Activated effector memory CD4-positive, alpha-beta T cell treated with Interleukin-2 at 50 U/mL for 16 hours (primary cell): ENCODE measurements at places on chromosomes 7 and 10.

GRCh38 chr7:106553446-106553836, 107.5 kb downstream of the CCDC71L start:
- no peak for DNase-seq

DNA sequence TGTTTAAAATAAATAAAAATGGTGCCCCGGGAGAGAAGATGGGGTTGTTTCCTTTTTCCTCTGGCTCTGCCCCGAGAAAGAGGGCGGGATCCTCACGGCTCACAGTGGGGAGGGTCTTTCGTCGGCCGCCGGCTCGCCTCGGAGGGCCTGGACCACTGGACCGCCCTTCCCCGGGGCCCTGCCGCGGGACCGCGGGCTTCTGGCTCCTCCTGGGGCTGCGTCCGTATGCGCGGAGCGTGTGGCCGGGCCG, 3.5 kb upstream of the IGF2BP3 start:
- DNase-seq: no peak

DNA sequence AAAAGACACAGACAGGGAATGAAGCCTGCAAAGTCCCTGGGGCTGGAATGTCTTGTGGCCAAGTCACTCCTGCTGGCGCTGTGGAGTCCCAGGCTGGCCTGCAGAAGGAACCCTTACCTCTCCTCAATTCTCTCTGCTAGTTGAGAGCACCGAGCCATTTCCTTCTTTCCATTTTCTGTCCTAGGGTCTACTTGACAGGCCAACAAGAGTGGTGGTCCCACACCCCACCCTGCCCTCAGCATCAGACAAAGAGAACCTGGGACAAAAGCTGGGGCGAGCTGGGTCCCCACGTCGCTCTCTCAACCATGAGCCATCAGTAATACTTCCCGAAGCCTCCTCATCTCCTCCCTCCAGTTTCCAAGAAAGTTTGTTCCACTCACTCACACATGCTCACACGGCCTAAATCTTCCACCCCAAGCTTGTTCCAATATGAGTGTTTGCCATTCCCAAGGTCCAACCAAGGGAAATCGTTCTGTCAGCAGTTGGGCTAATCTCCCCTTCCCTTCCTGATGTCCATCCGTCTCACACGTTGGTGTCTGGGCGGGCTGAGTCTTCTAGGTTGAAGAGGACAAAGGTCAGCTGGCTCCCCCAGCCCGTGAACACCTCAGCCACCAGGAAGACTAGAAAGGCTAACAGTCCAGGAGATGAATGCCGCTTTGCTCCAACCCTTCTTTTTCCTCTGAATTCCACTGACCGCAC, 44.3 kb downstream of the CLEC2L start:
- no peak for DNase-seq

- no peak for DNase-seq
Measured at GRCh38 chr10:126215746-126216631, 172.3 kb downstream of the ADAM12 start.

- DNase-seq: no peak
Measured at GRCh38 chr10:61187601-61188000, 243.6 kb upstream of the RHOBTB1 start.

- no peak for DNase-seq
Measured at GRCh38 chr7:143979998-143980397, 20.1 kb upstream of the OR6B1 start.

GRCh38 chr7:130960208-130960988, 226.4 kb upstream of the KLF14 start:
- DNase-seq: no peak

- no peak for DNase-seq
Measured at GRCh38 chr10:104437226-104437625, 83.6 kb downstream of the CFAP58 start.

GRCh38 chr10:75487087-75487754, 55.8 kb downstream of the LRMDA start:
- no peak for DNase-seq

DNA sequence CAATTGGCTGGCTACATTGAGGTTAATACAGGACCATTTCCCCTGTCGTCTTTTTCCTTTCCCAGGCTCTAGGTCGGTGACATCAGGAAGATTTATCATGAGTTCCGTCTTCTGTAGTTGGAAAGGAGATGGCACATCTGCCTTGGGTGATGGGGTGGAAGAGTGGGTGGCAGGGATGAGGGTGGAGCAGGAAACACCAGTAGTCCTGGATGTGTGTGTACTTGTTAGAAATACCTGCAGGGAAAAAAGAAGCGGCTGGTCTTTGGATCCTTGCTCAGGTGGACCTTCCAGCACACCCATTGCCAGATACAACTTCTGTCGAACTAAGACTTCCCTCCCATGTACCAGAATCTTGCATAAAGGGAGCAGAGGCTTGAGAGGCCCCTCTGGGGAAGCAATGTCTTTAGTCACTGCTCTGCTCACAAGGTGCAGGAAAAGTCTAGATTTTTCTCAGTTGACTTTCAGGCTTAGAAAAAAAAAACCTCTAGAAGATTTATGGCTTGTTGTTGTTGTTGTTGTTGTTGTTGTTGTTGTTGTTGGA, 516.8 kb upstream of the GALNT17 start:
- no peak for DNase-seq

- DNase-seq: no peak
Measured at GRCh38 chr10:36534471-36535002, 590.9 kb upstream of the ANKRD30A start.

GRCh38 chr10:63591600-63592379, 70.6 kb downstream of the REEP3 start:
- no peak for DNase-seq

GRCh38 chr7:139771001-139771956, 6.5 kb downstream of the HIPK2 start:
- DNase-seq: no peak

DNA sequence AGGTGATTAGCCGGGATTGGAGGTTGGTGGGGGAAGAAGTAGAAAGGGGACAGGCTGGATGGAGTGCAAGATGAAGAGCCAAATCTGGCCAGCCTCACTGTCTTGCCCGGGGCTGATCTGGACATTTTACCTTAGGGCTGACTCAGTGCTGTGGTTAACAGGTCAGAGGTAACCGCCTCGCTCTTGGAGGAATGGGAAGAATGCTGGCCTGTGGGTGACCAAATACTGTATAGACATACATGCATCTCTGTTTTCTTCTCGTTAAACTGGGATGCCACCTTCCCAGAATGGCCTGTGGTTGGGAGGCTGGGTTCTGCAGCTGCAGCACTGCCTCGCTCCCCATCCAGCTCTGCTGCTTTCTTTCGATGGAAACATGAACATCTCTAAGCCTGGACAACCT, 120.0 kb downstream of the SEC23IP start:
- no peak for DNase-seq

DNA sequence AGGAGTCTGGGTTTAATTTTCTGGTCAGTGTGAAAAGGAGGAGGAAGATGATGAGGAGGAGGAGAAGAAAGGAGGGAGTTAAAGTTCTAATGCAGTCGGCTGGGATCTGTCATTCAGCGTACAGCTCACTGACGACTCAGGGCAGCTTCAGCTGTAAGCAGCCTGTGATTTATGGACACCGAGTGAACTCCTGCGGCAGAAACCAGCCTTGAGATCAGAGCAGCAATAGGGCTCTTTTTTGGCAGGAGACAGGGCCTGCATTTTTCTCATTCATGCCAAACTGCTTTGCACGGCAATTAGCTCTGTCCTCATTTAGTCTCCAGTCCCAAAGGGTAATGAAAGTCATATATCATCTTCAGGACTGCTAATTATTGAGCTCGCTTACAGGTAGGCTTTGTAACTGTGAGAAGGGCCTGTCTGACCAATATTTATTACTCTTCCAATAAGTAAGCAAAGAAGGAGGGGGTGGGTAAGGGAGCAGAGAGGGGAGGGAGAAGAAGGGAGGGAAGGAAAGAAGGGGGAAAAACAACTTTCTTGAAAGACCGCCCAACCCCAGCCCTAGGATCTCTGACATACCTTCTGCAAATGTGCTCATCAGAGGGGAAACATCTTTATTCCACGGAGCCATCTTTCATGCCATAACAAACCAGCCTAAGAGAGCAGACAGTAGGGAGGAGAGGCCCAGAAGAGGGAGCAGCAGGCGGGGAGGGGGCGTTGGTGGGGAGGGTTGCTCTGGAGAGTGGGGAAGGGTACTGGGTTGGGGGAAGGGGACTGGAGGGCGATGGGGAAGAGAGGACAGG, 48.1 kb upstream of the COMTD1 start:
- no peak for DNase-seq

DNA sequence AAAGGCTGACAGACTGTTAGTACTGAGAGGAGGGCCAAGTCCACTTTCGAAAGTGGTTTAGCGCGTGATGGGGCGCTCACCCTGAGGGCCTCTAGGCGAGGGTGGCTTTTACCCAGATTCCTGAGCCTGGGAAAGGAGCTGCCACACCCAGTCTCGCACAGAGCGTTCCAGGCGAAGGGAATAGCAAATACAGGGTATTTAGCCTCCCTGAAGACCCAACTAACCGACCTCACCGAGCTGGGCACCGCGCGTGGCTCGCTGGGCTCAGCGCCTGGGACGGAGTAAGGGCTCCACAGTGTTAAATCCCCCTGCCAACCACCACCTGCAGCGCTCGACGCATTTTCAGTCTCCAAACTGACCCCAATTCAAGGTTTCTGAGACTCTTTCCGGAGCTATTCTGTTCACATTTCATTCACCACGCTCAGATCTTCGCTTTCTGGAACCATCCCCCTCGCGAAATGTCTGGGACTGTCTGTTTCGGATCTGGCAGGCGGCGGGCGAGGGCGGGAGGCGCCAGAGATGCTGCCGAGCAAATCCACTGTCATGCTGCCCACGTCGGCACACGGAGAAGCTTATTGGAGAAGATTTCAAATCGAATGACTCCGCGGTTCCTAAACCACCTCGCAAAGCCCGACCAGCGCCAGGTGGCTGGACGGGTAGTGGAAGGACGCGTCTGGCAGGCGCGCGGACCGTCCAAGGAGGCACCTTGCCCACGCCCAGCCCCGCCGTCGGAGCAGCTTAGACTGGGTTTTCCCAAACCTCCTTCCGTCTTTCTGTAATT, 1.4 kb upstream of the OSBPL3 start:
- DNase-seq: peak; percentile 32

GRCh38 chr10:74051736-74052342, 53.9 kb downstream of the VCL start:
- DNase-seq: no peak

GRCh38 chr10:5583525-5584175, 58.9 kb downstream of the CALML3 start:
- no peak for DNase-seq

DNA sequence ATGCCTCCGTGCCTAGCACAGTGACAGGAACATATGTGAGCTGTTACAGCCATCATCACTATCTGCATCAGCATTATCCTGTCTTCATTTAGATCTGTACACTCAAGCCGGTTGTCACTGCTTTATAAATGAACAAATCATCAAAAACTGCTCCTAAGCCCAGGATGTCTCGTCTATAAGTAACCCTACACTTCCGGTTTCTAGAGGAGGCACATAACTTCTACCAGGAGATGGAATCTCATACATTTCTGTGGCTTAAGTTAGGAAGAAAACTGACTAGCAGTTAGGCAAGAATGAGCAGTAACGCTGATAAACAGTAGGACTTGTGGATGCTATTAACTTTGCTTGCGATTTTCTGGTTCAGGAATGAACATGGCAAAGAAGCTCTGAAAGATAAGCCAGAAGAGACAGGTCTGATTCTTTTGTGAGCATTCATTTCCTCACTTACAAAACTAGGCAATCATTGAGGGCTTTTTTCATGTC, 1199.2 kb downstream of the SORCS3 start:
- DNase-seq: no peak

- DNase-seq: no peak
Measured at GRCh38 chr7:26337232-26337865, 45.7 kb downstream of the SNX10 start.

DNA sequence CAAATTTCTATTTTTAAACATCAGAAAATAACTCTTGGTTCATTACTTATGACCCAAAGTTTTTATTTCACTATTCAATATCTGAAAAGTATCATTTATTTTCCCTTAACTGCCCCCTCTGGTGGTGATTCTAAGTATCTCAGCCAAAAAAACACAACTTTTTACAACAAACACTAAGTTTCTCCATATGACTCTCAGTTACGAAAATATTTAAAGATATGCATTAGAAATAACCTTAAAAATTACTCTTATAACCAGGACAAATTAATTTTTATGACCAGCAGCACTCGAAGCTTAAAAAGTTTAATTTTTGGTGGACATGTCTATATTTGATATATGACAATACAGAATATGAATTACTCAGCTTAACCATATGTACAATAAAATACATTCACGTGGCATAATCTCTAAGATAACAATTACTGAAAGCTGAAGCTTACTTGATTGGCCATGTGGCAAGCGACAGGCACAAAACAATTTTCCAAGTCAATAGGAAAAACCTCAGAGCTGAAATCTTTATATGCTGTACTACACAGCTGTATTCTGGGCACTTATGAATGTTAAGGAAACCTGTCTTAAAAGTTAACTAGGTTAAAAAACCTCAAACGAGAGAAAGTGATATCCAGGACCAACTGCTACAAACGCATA, 2.3 kb downstream of the HNRNPA2B1 start:
- DNase-seq: no peak

GRCh38 chr7:15972862-15973275, 286.4 kb upstream of the MEOX2 start:
- DNase-seq: no peak

DNA sequence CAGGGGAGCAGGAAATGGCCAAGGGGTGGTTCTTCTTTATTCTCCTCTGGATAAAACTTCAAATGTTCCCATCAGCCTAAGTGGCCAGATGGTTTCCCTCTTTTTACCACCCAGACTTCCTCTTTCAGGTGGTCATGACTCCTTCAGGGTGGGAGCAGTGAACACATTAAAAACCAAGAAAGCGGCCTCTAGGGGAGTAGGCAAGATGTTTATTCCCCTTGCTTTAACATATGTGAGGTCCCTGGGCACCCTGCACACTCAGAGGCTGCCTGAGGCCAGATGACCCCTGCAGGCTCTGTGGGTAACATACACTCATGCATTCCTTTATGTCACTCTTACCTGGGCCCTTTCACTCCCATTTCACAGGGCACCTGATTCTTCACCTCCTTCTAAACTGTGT, 357.4 kb downstream of the ABCA13 start:
- no peak for DNase-seq

GRCh38 chr10:69089638-69090599, 2.0 kb downstream of the SRGN start:
- DNase-seq: peak; percentile 46

DNA sequence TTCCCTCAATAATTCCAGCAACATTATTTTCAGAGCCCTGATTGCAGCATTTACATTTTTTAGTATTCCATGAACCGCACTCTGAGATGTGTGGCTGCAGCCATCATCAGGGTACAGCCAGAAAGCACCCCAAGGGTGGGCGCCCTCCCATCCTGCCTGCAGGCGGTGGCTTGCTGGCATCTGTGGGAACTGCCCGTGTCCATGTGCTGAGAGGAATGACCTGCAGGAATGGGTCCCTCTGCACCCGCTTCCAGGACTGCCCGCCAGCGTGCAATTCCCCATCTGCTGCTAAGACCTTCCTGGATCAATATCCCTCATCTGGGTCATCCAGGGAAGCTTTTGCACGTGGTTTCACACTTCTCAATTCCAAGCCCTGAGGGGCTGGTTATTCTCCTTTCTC, 32.8 kb upstream of the NUB1 start:
- no peak for DNase-seq
